ENCODE measurements at places on chromosomes 12 and 14.

DNA sequence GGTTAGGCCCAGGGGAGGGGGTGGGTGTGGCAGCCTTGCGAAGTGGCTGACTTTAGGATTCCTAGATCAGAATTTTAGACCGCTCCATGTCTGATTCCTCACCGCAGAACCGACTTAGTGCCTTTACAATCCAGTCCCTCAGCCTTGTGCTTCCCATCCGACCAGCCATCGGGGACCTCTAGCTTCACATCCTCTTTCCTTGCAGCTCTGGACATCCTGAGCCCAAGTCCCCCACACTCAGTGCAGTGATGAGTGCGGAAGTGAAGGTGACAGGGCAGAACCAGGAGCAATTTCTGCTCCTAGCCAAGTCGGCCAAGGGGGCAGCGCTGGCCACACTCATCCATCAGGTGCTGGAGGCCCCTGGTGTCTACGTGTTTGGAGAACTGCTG, 557 bp downstream of the COPS7A start:
- DNase-seq = peak; percentile 56

DNA sequence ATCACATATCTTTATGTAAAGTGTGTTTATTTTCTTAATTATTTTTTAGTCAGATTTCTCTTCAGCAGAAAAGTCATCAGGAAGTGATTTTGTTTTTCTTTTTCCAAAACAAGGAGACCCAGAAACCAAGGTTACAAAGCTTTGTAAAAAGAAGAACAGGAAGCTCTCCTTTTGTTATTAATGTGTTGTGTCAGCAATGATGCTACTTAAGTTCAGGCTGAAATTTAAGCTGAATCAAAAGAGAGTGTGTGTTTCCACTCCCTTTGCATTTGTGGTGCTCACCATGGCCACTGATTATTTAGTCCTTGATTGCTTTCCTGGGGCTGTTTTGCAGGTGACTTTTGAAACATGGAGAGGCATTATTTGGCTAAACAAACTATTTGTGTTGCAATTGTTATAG, 155.3 kb upstream of the ATP2B1 start:
- DNase-seq = no peak

DNA sequence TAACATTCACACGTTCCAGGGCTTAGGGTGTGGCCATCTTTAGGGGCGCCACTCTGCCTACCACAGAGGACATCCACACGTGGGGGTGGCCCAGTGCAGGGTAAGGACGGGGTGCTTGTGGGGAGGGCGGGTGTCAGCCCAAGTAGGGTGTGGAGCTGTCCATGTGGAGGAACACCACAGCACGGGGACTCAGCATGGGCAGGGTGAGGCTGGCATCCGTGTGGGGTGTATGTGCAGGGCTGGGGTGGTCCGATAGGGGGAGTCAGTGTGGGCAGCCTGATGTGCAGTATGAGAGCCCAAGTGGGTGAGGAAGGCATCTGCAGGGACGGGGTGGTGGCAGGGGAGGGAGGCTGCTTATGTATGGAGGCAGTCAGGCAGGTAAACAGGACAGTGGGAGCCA, 17.7 kb downstream of the PSMC1 start:
- DNase-seq = peak; percentile 31

- no peak for DNase-seq
Measured at GRCh38 chr12:94309373-94309772, 150.3 kb downstream of the CEP83 start.

DNA sequence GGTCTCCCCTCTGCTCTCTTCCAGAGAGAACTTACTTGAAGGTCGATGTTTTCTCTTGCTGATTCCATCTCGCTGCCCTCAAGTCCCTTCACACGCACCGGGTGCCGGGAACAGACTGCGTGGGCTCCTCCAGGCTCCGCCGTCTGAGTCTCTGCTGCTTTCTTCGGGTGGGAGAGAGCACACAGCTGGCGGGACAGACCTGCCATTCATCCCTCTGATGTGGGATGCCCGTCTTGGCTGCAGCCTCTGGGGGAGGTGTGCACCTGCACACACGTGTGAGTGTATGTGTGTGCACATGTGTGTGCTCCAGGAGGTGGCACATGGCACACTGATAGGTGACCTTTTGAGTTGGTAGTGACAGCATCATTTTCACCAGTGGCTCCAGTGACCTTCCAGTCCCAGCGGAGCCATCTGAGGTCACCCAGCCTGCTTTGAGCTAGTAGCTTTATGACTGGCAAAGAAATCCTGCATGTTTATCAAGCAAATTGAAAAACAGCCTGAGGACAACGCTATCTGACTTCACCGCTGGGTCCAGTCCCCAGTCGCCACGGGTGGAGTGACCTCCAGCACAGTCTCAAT, at the start of gene NINJ2:
Gene NINJ2, minus strand, starts transcription at position 153 of the 579 bp plus-strand sequence. Its CDS starts 85 bp downstream, at position 68.
- DNase-seq = no peak

DNA sequence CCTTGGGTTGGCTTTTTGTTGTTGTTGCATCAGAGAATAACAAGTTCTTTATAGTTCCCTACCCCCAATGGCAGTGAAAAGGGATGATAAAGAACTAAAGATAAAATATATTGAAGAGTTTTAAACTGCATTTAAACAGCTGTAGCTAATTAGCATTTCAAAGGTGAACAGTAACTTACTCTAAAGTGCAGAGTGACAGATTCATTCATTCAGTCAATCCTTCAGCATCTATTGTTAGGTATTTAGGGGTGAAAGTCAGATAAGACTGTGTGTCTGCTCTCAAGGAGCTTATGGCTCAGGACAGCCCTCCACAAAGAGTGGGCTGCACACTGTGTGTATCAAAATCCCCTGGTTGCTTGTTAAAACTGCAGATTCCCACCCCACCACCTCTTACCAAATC, 146.1 kb downstream of the SSPN start:
- no peak for DNase-seq

GRCh38 chr14:61247935-61248334, 33.2 kb downstream of the TMEM30B start:
- DNase-seq = no peak

DNA sequence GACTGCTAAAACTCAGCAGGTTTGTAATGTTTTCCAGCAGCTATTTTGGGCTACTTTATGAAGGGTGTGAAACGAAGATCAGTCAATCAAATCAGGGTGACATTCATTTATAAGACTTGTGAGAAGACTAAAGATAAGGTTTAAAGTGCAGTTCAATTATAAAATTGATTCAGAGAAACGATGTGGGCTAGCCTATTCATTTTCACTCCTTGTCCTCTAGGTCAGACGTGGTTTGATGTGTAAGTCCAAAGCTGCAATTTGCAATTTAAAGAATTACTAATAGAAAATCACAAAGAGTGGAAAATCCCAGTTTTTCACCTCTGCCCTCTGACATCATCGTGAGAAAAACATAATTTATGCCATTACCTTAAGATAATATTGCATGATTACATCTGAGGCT, 243.5 kb upstream of the NOVA1 start:
- no peak for DNase-seq

All from activated T-cell treated with anti-CD3 and anti-CD28 coated beads, Interleukin-2, amount 50 U/mL, for 48 hours (primary cell).